ENCODE measurements at places on chromosomes 4 and X. TPM values are rescaled to one million over a fixed set of nuclear protein-coding genes. Genes with fewer than 3 reads are reported as not detected.

Gene SCRG1
- not detected for total RNA-seq

Gene SPARCL1
- not detected for total RNA-seq

Gene AKAP14
- total RNA-seq = not detected

Gene MAGEB10
- total RNA-seq = not detected

Gene EVC2
- total RNA-seq = 0.89 TPM

Gene ALAS2
- not detected for total RNA-seq

Gene RRH
- 0.48 TPM for total RNA-seq
